ENCODE measurements at places on chromosomes 12 and 14.
A peak's percentile ranks its signal among the peaks of the same experiment; 100 is the strongest.

GRCh38 chr14:69153152-69153872 is 393 bp upstream of the DCAF5 start:
- peak; percentile 61 for DNase-seq

- DNase-seq = peak; percentile 30
These were observed 41.2 kb downstream of the YLPM1 start for GRCh38 chr14:74804219-74804825.

DNA sequence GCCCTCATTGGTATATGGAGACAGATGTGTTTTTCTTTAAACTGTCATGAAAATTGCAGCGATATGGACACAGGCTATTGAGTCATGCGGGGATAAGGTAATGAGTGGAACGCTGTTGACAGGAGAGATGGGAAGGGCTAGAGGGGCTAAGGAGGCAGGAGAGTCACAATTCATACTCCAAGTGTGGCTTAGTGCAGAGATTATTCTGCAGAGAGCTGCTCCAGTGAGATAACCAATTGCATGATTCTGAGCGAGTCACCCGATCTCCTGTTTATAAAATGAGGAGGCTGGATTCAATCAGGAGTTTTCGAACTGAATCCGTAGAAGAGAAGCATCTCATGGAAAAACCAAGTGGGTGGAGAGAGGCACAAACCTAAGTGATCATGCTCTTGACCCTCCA is 106.4 kb upstream of the PLEKHG7 start:
- no peak for DNase-seq

- DNase-seq = no peak
These were observed 154.5 kb upstream of the FOXN3 start for GRCh38 chr14:89571491-89571890.

- no peak for DNase-seq
These were observed 30.2 kb upstream of the EAPP start for GRCh38 chr14:34569750-34570149.

- DNase-seq = no peak
These were observed 36.2 kb downstream of the ETV6 start for GRCh38 chr12:11685716-11686115.

- DNase-seq = no peak
These were observed 16.0 kb downstream of the OLR1 start for GRCh38 chr12:10155966-10156365.

DNA sequence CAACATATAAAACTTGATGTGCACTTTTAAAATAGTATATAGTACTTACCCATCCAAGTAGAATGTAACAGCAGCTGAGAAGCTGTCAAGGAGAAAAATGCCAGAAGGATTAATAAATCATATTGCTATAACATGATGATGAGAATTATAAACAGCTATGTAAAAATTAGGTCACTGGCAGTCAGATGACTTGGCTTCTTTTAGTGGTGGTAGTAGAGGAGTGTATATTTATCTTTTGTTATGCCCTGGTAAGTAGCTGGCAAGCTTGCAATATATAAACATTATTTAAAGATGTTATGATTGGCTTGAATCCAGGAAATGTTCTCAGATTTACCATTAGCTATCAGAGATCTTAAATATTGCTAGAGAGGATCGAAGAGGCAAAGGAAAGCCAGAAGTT is 471.0 kb upstream of the MGAT4C start:
- no peak for DNase-seq

GRCh38 chr14:28102001-28102400 is 664.6 kb upstream of the FOXG1 start:
- DNase-seq = no peak

GRCh38 chr12:11686120-11686519 is 36.6 kb downstream of the ETV6 start:
- DNase-seq = no peak

- no peak for DNase-seq
These were observed at the start of gene ANKRD9 for GRCh38 chr14:102509746-102510615. Gene ANKRD9, minus strand, starts transcription at chr14:102509776. Its CDS starts 1,887 bp downstream, at chr14:102507889.

DNA sequence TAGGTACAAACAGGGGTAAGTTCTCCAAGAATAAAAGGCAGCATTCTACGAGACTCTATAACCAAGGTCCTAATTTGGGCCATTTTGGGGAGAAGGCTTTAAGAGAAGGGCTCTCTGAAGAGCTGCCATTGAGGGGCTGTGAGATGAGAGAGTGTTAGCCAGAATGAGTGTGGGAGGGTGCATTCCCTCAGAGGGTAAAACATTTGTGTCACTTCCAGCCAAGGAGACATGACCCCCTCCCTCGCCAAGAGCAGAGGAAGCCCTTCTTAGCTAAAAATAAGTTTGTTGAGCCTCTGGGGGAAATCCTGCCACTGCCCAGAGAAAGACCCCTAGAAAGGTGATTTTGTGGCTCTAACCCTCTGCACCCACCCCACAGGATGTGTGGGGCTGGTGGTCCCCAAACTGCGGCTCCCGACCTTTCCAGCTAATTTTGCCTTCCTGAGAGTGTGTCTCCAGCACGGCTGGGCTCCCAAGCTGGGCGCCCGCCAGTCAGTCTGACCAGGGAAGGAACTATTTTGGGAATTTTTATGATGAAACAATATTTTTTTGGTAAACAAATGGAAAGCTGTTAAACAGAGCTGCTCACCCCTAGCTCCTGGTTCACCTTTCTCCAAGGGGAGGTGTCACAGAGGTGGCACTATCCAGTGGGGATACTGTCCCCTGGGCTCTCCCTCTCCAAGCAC is 65.9 kb upstream of the JDP2 start:
- no peak for DNase-seq

GRCh38 chr12:104276273-104277131 is 27.0 kb upstream of the EID3 start:
- no peak for DNase-seq

GRCh38 chr12:117526757-117527478 is 165.5 kb upstream of the NOS1 start:
- no peak for DNase-seq

- DNase-seq = no peak
These were observed 653.3 kb upstream of the MIS18BP1 start for GRCh38 chr14:45906257-45906656.

GRCh38 chr14:95408731-95409476 is 89.2 kb upstream of the CLMN start:
- DNase-seq = no peak

DNA sequence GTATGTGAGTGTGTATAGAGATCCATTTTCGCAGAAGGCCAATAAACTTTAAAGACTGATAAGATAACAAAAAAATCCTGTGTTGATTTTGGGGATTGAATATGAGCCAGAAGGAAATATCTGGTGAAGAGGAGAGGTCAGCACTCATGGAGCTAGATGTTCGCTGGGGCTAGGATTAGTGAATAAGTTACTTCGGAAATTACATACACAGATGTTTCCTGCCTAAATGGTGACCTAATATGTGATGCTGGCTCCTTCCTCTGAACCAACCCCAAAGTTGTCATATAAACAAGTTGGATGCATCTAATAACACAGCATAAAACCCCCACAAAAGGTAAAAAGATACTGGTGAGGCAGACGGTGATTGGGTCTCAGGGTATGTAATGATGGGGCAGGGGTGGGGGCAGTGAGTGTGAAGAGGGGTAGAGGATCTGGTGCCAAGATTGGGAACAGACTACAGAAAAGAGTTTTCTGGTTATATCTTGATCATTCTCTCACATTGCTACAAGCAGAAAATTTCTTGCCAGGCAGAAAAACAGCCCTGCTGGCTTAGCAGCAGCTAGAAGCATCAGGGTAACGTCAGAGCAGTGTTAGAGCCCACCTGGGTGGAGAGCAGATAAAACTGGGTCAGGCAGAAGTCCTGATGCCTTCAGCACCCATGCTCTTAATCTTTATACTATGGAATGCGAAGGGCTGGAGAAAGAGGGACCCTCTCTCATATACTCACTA is 140.4 kb upstream of the GZMB start:
- DNase-seq = no peak

GRCh38 chr12:111313833-111314259 is 55.0 kb downstream of the PHETA1 start:
- peak; percentile 33 for DNase-seq

DNA sequence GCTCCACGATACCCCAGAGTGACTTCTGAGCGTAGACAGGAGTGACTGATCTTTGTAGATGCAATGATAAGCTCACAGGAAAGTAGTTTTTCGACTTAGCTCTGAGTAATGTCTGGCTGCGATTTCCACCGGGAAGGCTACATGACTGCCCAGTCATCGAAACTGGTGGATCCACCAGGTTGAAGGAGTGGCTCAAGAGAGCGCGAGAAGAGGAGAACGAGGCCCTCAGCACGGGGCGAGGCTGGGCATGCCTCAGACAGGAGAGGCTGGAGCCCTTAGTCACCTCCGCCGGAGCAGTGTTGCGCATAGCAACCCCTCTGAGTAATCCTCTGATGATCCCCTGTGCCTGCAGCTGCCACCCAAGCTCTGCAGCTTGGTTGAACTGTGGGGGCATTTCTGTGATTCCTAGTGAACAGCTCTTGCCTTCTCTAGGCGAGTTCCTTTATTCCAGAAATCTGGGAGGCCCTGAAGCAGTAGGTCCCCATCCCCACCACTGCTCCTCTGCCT is 25.6 kb downstream of the ELK3 start:
- no peak for DNase-seq

DNA sequence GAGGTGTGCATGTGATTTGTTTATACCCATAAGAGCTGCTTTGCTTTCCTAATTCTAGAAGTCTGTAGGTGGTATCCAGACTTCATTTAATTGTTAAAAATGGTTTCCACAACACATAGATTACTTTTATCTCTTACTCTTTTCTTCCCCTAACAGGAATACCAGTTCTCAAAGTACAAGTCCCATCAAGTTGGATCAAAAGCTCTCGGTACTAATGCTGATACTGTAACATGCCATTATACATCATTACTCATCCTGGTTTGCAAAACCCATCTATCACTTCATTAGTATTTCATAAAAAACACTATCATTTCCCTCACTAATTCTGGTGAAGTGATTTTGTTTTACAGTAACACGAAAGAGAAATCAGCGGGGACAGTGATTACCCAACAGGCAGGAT is 94.3 kb downstream of the PPP2R5E start:
- no peak for DNase-seq

DNA sequence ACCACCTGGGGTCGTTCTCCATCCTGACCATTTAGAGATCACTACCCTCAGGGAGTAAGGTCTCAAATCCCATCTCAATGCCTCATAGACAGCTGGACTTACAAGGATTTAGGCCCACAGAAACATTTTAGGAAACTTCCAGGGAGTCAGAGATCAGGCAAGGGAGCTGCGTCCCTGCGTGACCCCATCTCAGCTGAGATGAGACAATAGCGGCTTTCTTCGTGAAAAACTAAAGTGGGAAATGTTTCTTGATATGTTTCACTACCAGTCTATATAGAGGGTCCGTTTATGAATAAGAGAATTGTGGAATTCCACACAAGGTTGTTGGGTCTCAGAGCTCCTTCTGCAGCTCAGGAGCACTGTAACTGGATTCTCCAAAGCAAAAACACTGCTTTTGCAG is 105.1 kb downstream of the VCPKMT start:
- no peak for DNase-seq

GRCh38 chr14:104800771-104801519 is at the start of gene ZBTB42:
Gene ZBTB42, plus strand, starts transcription at chr14:104801101. Its CDS starts 97 bp downstream, at chr14:104801198.
- no peak for DNase-seq

- no peak for DNase-seq
These were observed 34.4 kb upstream of the CRY1 start for GRCh38 chr12:107127482-107128430.

DNA sequence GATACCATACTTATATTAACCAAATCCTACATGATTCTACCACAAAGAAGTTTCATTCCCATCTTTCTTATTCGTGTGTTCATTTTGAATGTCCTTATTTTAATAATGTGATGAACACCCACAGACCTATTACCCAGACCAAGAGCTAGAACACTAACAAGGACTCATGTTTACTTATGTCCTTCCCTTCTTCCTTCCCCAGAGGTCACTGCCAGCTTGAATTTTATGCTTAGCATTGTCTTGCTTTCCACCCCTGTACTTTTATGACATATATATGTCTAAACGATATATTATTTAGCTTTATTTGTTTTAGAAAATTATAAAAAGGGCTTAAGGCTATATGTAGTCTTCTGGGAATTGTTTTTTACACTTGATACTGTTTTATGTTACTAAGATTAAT is 238.6 kb downstream of the LRIG3 start:
- no peak for DNase-seq

- DNase-seq = no peak
These were observed 576.7 kb downstream of the ALG10 start for GRCh38 chr12:34598851-34599529.

- DNase-seq = no peak
These were observed 9.7 kb downstream of the RHOF start for GRCh38 chr12:121783766-121784165.

DNA sequence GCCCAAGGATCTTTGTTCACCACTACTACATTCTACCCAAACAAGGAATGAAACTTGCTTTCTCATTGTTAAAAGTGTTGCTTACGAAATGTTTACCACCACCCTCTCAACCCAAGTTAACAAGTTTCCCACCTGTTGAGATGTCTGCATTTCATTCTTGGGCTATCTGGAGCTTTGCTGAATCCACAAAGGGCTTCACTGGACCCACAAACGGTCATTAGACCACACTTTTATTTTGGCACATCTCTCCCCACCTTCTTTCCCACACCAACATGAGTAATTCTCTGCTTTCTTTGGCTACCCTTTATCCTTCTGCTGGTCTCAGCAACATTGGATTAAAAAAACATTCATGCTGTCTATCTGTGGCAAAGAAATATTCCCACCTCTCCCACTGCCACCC is 78.0 kb downstream of the TMEM260 start:
- no peak for DNase-seq

DNA sequence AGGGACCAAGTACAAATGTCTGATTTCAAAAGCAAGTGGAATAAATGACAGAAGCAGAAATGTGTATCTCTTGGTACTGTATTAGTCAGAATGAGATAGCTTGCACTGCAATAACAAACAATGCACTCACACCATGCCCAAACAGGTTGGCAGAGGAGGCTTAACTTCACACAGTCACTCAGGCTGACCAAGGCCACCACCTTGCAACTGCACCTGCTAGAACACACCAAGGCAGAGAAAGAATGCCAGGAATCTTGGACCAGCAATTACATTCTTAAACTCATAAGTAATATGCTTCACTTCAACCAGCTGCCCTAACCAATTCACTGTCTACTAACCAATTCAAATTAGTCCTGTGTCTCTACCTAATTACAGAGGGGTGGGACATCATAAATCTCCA is 378.3 kb downstream of the BCL11B start:
- no peak for DNase-seq

DNA sequence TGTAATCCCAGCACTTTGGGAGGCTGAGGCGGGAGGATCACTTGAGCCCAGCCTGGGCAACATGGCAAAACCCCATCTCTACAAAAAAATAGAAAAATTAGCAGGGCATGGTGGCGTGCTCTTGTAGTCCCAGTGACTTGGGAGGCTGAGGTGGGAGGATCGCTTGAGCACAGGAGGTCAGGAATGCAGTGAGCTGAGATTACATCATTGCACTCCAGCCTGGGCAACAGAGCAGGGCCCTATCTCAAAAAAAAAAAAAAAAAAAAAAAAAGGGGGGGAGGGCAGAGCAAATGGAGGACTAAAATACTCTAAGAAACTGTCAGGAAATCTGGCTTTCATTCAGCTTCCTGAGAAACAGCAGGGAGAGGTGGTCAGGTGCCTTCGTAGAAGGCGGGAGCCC is 31.7 kb upstream of the TSPAN9 start:
- no peak for DNase-seq
